ENCODE measurements at places on chromosomes 2 and 18. TPM values are rescaled to one million over a fixed set of nuclear protein-coding genes. Genes with fewer than 3 reads are reported as not detected.
A peak's percentile ranks its signal among the peaks of the same experiment; 100 is the strongest.

GRCh38 chr2:53235836-53236582 lies 531.6 kb upstream of the CHAC2 start:
- no peak for DNase-seq

- DNase-seq = no peak
Measured at GRCh38 chr2:238851761-238852160, 3.9 kb downstream of the TWIST2 start.

DNA sequence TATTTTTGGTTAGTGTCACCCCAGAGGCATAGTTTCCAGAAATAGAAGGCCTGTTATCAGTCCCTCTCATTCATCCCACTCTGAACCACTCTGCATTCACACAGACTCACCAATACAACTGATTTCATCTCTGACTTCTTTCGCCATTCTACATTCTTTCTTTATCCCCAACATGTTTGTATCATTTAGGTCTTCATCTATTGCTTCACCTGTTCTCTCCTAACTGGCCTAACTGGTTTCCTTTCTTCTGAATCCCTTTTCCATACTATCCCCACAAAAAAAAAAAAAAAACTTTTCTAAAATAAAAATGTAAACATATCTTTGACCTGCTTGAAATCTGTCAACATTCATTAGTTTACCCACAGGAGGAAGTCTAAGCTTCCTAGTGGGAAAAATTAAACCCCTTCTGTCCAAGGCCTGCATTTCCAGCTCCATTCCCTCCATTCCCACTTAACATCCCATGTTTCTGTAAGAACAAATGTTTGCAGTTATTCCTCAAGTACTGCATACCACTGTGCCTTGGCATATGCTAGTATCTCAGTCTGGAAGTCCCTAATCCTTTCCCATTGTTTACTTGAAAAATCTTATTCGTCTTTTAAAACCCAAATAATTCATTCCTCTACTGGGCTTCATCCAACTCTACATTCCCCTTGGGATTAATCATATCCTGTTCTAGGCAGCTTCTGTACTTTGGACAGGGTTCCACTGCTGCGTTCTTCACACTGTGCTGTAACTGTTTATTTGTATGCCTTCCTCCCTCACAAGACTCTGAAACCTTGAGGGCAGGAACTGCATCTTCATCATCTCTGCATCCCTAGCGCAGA lies 68.5 kb downstream of the FIGN start:
- peak; percentile 90 for DNase-seq

GRCh38 chr18:56289381-56289780 lies 349.0 kb downstream of the TXNL1 start:
- DNase-seq = no peak

The GPBAR1 gene
- 0.07 TPM for total RNA-seq

The HOXD12 gene
- not detected for total RNA-seq

GRCh38 chr2:127342101-127342500 lies 45.7 kb downstream of the MAP3K2 start:
- DNase-seq = no peak

- no peak for DNase-seq
Measured at GRCh38 chr2:127888772-127889171, 3.0 kb upstream of the AMMECR1L start.

- no peak for DNase-seq
Measured at GRCh38 chr2:235694721-235695601, 201.1 kb downstream of the AGAP1 start.

DNA sequence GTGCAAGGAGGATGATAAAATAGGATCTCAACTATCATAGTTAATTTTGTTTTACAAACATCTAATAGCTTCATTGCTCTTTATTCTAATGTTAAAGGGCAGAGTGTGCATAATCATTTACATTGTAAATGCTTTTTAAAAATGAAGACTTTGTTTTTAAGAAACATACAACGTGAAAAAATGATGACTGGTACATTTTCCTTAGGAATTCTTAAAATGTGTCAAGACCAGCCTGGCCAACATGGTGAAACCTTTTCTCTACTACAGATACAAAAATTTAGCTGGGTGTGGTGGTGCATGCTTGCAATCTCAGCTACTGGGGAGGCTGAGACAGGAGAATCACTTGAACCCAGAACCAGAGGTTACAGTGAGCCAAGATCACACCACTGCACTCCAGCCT lies 179.0 kb downstream of the PDE1A start:
- no peak for DNase-seq

The SERPINB10 gene
- not detected for total RNA-seq

The REG3G gene
- total RNA-seq = not detected

- no peak for DNase-seq
Measured at GRCh38 chr2:28282248-28282647, 110.4 kb upstream of the FOSL2 start.

GRCh38 chr2:121429119-121429903 lies 101.4 kb upstream of the RNU4ATAC start:
- DNase-seq = no peak

The CNTNAP5 gene
- total RNA-seq = not detected

DNA sequence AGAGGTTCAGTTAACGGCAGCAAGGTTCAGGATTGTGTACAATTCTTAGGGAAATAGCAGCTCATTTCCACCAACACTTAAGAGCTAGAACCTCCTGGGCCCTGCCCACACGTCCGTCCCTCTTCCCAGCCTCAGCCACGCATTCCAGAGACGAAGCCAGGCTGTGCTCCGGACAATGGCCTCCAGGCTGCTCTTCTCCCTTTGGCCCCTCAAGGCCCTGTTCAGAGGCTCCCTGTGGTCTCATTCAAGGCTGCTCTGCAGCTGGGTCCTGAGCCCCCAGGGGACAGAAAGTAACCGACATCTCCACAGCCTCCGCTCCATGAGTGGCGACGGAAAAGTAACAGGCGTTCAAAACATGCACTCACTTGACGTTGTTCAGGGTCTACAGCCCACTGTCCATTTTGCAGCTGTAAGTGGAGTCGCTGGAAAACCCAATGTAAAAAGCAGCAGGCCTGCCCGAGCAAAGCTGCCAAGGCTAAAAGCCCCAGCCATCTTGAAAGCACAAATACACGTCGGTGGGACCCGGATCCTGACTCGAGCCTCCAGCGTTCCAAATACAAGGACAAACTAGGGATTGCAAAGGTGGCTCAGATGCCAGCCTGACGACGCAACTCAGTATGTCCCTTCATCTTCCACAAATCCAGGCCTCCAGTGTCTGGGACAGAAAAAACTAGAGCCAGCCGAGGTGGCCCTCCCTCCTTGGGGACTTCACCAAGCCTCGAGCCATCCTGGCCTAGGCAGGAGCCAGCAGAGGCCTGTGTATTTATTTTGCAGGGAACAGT lies 76.9 kb downstream of the NDUFA10 start:
- no peak for DNase-seq

The SPATA3 gene
- total RNA-seq = not detected

The NEU2 gene
- total RNA-seq = not detected

- no peak for DNase-seq
Measured at GRCh38 chr2:33496150-33496549, 19.7 kb downstream of the RASGRP3 start.

All from pulmonary artery endothelial cell (primary cell).